ENCODE measurements at places on chromosomes 4 and X. TPM values are rescaled to one million over a fixed set of nuclear protein-coding genes. Genes with fewer than 3 reads are reported as not detected.
A peak's percentile ranks its signal among the peaks of the same experiment; 100 is the strongest.

The PLA2G12A gene
- 24.4 TPM for total RNA-seq

The MAGEA11 gene
- not detected for total RNA-seq

The HPGDS gene
- 8.8 TPM for total RNA-seq

The TGIF2LX gene
- total RNA-seq, result not detected

DNA sequence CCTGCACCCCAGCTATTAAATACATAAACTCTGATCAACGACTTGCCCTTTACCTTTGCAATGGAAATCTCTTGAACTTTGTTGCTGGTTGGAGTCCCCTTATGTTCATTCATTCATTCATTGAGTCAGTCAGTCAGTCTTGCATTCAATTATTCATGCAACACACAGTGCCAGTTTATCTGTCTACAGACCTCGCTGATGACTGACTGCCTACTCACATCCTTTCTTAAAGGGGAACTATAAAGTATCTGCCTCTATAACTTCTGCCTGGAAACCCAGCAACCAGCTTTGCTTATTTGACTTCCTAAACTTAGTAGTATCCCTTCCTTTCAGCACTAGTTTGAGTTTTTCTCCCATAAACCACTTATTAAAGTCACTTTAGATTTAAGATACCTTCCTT lies 620.8 kb upstream of the ADGRL3 start:
- no peaks in the 10 kb centered on the region for H3K4me1 ChIP-seq
- H3K27ac ChIP-seq, result no peak overlapping the region
- H3K36me3 ChIP-seq, result no peaks in the 10 kb centered on the region

GRCh38 chr4:84099599-84099998 lies 399.5 kb downstream of the NKX6-1 start:
- no peaks in the 10 kb centered on the region for H3K27me3 ChIP-seq
- no peak for DNase-seq
- no peak overlapping the region for H3K27ac ChIP-seq
- no peak overlapping the region for H3K4me3 ChIP-seq
- H3K4me1 ChIP-seq, result no peaks in the 10 kb centered on the region

GRCh38 chrX:123277347-123277746 lies 93.3 kb downstream of the GRIA3 start:
- no peak overlapping the region for H3K27ac ChIP-seq
- H3K4me3 ChIP-seq, result no peak overlapping the region
- no peak for DNase-seq
- no peaks in the 10 kb centered on the region for H3K4me1 ChIP-seq

DNA sequence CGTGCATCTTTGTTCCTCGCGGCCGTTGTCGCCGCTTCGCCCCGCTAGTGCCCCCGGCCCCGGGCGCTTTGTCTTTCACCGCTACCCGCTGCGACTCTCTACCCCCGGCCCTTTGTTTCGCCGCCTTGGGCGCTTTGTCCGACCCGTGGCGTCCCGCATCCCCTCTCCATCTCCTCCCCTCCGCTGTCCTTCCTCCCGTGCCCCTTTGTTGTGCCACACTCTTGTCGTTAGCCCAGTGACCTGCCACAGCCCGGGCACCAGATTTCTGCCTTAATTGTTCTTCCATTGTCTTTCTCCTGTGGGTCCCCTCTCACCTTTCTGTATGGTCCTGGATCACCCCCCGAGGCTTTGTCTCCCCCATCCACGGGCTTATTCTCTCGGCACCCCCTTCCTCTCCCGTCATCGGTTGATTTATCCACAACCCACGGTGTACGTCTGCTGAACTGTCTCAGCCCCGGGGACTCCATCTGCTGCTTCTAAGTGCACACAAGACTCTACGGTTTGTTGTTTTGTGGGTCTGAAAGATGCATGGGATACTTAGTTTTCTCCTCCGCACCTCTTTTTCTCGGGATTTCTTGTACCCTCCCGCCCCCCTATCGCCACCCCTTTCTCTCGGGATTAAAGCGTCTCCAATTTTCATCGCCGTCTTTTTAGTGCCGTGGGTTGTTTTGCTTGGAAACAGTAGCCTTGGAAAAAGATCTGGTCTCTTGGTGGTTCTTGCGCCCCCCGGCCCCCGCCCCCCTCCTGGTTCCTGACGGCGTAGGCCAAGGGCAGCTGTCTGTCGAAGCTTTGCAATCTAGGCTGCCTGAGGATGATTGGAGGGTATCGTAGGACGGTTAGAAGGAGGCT lies 783 bp downstream of the RBPJ start:
- peak; percentile 24 for DNase-seq
- H3K36me3 ChIP-seq, result no peaks in the 10 kb centered on the region
- H3K27ac ChIP-seq, result peak overlapping the region; percentile 98
- H3K4me1 ChIP-seq, result peaks cover 21% of the 10 kb centered on the region

DNA sequence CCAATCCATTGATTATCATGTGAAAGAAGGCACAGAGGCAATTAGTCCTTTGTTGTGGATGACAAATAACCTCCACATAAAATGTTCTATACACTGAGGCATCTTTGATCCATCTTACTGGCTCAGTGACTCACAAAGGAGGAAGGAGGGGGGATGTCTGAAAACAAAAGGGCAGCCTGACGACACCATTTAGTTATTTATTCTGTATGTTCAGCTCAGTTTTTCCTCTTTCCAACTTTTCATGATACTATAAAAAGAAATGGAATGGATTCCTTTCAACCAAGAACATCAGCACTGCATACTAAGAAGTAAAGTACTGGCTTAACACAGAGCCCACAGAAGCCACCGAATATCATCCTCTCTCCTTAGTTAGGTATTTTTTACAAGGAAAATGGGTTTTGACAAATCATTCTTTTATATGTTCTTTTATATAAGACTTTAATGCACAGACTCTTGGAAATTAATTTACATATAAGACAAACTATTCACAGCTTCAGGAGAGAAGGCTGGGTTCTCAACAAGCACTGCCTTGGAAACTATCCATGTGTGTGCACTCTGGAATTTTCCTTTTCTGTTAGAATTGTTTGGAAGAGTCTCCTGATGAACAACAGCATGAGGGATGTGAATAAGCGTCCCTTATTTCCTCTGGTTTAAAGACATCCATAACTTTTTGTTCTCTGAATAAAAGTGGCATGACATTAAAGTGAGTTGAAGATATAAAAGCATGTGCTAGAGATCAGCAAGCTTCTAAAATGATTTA lies 135.6 kb downstream of the TSPAN5 start:
- H3K27ac ChIP-seq, result peak overlapping the region; percentile 22
- DNase-seq, result no peak
- no peaks in the 10 kb centered on the region for H3K36me3 ChIP-seq
- H3K27me3 ChIP-seq, result no peaks in the 10 kb centered on the region
- no peak overlapping the region for H3K4me3 ChIP-seq

DNA sequence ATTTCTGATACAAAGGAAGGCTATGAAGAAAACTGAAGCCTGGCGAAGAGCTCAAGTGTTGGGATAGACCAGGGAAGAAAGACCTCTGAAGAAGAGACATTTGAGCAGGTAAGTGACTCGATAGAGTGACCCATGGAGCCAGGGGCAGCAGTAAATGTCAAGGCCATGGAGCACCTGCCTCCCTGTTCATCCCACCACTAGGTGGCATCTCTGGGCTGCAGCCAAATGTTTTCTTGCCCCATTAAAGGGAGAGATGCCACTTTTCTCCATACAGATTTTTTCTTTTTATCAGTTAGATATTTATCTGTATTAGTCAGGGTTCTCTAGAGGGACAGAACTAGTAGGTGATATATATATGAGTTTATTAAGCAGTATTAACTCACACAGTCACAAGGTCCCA lies 4.9 kb upstream of the ZNF81 start:
- no peaks in the 10 kb centered on the region for H3K27me3 ChIP-seq
- DNase-seq, result peak; percentile 70
- no peaks in the 10 kb centered on the region for H3K4me1 ChIP-seq
- H3K4me3 ChIP-seq, result no peak overlapping the region
